IPS DF 19.7 (cell line): ENCODE measurements at places on chromosomes 13 and 19.

DNA sequence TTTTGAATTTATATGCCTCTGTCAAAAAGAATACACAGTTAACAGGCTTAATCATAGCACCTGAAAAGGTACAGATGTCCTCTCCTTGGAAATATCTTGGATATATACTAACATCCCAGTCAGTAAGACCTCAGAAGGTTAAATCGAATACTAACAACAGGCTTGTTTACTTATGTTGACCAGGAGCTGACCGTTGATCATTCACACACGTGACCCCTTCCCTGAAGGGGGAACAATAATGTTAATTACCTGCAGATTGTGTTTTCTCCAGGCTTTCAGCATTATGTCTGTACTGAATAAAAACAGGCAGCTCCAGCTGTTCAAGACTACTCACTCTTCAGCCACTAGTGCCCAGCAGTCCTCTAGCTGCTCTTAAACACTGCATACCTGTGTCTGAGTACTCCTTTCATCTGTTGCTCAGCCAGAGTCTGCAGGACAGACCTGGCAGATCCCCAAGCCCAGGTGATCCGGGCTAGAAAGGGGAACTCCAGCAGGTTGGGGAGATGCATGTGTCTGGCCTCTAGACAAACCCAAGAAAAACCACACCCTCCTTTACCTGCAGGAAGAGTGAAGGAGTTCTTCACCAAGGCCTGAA lies 163.9 kb downstream of the RNF17 start:
- no peak for DNase-seq

- no peak for DNase-seq
Measured at GRCh38 chr13:111007209-111007608, 92.3 kb upstream of the ANKRD10 start.

DNA sequence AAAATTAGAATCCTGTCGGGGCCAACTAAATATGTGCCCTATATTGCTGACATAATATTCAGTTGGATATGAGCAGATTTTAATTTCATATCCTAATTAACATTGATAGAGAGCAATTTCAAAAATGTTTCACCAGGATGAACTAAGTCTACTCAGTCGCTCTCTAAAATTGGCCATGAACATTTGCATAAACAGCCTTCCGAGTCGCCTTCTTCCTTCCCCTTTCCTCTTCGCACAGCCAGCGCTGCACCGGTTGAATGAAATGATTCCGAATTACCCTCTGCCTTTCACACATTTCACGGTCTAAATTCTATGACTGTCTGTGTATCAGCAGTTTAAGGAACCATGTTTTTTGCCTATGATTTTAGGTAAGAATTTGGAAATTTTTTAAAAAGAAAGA lies 413.7 kb downstream of the LIG4 start:
- DNase-seq, result no peak

DNA sequence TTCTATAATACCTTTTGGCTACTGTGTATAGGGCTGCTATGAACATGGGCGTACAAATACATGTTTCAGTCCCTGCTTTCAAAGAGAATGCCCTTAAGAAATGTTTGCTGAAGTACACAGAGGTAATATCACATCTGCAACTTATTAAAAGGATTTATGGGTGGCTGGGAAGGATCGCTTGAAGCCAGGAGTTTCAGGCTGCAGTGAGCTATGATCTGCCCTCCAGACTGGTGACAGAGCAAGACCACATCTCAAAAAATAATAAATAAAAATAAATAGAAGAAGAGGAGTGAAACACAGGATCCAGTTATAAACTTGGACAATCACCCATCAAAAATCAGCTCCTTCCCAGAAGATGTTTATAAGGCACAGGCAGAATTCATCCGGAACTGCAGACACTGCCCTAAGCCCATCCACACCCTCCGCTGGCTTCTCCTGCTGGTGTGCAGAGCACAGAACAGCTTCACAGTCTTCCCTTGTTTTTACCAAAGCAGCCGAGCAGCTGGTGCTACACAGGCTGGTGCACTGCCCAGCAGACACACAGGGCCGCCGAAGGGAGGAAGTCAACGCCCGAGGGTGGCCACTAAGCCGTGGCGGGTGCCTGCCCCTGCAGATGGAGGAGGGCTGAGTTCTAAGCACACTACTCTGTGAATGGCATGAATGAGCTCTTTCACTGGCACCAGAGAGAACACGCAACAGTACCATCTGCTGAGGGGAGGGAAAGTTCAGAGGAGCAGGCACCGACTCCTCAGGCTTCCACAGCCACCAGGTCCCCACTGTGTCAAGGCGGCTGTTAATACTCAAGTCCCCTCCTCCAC lies 44.0 kb downstream of the BRD4 start:
- DNase-seq, result no peak

DNA sequence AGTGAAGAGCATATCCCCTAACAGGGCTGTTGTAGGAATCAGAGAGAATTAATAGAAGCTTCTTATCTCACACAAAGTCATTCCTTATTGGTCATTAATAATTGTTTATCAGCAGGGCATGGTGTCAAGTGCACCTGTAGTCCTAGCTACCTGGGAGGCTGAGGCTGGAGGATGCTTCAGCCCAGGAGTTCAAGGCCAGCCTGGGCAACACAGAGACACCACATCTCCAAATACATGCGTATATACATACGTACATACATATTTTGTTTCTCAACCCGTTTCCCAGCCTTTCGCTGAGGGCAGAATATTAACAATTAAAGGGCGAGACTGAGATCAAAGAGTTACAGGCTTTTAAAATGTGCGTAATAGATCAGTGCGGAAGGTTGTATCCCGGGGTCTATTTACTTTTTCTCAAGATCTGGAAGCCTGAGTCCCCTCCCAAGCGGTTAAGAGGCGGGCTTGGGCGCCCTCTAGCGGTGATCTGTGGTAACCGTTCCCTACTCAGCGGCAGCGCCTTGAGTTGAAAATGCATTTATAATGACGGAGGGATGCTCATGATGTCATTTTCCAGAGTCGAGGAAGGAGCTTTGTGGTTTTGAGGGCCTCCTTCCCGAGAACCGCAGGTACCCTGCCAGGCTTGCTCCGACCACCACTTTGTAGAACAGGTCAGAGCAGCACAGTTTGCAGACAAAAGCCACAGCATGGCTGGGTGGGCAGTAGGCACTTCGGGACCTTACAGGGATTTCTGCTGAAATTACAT lies 169.6 kb upstream of the GPR12 start:
- peak; percentile 54 for DNase-seq

- DNase-seq, result no peak
Measured at GRCh38 chr19:444677-445210, 16.1 kb downstream of the SHC2 start.

- DNase-seq, result no peak
Measured at GRCh38 chr13:86087244-86087643, 288.0 kb upstream of the SLITRK6 start.

- no peak for DNase-seq
Measured at GRCh38 chr19:28363254-28363653, 849.7 kb downstream of the UQCRFS1 start.

- no peak for DNase-seq
Measured at GRCh38 chr19:53294786-53295441, 27.4 kb upstream of the VN1R4 start.

- no peak for DNase-seq
Measured at GRCh38 chr13:62537593-62537992, 1121.9 kb upstream of the PCDH20 start.

DNA sequence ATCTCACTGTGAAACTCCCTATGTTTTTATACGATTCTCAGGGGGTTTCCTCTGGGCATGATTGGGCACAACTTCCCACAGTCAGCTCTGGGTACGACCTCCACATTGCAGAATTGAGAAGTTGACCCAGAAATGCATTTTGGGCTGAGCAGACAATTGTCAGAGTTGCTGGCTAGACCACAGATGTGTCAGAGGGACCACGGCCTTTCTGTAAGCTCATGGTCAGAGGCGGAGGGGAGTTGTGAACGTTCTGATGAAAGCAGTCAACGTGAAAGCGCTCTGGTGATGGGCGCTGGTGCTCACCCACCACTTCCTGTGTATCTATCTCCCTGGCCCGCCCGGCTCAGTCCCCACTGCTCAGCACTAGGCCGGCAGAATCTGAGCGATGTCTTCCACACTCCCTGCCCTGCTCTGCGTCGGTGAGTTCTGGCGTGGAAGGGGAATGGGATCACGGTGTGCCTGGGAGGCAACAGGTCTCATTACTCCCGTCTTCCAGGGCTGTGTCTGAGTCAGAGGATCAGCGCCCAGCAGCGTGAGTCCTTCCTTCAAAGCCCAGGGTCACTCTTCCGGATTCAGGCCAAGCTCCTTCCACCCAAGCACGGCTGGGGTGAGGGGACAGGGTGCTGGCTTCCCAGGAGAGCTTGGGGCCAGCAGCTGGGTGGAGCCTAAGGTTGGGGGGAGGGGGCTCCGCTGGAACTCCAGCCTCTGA lies at the start of gene NCR1:
NCR1 (plus strand) TSS at position 346 of the 709 bp plus-strand sequence; CDS start at position 386, 40 bp downstream.
- DNase-seq, result no peak

GRCh38 chr13:47334173-47334572 lies 437.3 kb upstream of the HTR2A start:
- no peak for DNase-seq
